ENCODE measurements at places on chromosomes 3 and 15.

DNA sequence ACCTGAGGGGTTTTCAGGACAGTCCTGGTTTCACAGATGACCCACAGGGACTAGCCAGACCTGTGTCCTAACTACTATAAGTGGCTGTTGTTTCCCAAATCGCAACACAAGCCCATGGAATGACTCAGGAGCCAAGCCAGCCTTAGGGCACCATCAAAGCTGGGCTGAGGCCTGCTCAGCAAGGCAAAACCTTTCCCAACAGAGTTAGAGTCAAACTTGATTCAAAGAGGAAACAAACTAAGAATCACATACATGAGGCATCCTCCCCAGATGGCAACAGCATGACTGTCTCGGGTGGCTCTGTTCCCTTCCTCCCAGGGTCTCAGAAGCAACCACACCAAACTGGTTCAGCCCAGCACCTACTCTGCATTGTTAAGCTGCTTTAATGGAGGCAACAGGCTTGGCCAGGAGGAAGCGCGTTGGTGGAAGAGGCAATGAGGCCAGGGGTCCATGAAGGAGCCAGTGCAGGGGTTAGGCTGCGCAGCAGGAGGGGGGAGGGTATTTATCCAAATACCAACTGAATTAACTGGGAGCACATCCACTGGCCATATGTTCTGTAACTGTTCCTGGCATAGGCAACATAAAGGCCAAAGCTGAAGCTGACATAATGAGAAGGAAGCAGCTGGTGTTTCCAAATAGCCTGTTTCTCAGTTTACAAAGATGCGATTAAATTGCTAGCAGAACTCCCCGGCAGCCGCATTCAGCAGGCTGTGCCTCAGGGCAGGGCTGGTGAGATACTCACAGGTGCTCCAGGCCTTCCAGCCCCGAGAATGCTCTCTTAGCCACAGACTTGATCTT is 102.4 kb downstream of the LRIG1 start:
- peak; percentile 39 for DNase-seq

DNA sequence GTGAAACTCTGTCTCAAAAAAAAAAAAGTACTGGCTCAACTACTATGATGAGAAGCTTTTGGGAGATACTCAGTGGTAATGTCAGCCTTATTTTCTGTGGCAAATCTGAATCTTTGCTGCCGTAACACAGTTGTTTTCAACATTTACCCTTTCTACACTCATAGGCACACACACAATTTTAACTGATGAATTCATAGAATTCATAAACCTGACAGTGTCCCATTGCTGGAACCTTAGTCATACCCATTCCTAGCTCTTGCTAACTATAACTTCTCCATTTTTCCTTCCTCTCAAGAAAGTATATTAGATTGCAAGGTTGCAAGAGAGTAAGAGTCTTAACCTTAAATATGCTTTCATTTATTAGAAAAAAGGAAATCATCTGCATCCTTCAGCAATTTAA is 496.6 kb downstream of the FHIT start:
- DNase-seq = peak; percentile 80

- DNase-seq = peak; percentile 66
Measured at GRCh38 chr3:125141596-125142419, 70.7 kb downstream of the SLC12A8 start.

DNA sequence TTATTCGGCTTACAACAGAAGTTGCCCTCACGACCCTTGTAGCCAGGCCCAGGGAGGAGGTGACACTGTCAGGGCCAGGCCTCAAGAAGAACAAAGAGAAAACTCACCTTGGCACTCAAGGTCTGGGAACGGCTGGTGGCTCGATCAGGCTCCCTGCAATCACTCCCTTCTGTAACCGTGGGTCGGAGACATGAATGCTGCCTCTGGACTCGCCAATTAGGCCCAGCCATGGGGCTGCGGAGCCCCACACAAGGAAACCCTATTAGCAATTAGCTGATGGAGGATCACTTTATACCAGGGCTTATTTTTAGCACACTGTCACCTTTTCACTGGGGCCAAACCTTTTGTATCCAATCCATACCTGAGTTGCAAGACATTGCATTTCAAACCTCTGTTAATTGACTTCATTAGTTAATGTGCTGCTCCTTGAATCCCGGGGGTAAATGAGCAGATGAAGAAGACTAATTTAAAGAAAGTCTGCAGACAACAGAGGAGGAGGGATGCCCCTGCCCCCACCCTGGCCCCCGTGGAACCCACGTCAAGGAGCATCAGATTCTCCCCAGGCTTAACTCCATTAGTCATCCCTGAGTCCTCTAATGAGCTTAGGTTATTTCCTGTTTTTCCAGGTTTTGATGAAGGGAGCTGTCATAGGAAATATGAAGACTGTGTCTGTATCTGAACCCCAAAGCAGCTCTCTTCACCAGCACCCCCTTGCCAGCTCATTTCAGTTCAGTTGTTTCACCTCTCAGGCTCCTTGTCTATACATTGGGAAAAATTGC is 255.3 kb downstream of the RORA start:
- DNase-seq = peak; percentile 92

DNA sequence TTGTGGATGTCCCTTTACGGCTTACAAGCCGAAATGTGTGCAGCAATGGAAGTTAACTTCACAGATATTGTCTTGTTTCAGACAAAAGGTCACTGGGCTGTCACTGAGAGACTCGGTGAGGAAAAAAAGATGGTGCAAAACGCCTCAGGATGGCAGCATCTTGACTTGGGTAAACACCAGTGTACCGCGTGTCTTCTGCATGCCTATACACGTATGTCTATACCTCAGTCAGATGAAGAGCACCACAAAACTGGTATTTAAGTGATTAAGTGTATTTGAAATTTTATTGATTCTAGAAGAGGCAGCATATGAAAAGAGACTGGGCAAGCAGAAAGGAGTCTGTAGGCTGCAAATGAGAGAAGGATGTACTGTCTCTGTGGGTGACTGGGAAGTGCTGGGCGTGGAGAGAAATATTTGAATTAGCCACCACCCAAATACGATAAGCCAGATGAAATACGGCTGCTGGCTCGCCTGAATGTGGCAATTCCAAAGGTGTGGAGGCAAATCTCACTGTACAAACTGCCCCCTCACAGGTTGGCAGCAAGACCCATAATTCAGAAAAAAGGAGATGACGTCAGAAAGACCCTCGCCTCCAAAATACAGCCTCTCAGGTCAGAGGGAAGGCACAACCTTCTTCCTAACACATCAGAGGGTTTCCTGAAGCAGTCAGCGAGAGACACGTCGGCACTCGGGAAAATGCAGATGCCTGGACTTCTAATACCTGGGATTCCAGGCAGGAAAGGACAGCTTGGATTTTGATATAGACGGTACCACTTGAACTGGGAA is 53.4 kb upstream of the NEO1 start:
- DNase-seq = no peak

- peak; percentile 56 for DNase-seq
Measured at GRCh38 chr15:59148153-59148833, 43.3 kb downstream of the CCNB2 start.

GRCh38 chr15:85312929-85313331 is 67.5 kb upstream of the AKAP13 start:
- DNase-seq = peak; percentile 53

GRCh38 chr15:79970181-79970580 is 815 bp downstream of the BCL2A1 start:
- DNase-seq = no peak

Data from fibroblast of skin of right biceps (primary cell).